T47D (cell line): ENCODE measurements at places on chromosomes 12 and 14.

GRCh38 chr12:104669089-104669721 is 212.5 kb downstream of the CHST11 start:
- DNase-seq = no peak

DNA sequence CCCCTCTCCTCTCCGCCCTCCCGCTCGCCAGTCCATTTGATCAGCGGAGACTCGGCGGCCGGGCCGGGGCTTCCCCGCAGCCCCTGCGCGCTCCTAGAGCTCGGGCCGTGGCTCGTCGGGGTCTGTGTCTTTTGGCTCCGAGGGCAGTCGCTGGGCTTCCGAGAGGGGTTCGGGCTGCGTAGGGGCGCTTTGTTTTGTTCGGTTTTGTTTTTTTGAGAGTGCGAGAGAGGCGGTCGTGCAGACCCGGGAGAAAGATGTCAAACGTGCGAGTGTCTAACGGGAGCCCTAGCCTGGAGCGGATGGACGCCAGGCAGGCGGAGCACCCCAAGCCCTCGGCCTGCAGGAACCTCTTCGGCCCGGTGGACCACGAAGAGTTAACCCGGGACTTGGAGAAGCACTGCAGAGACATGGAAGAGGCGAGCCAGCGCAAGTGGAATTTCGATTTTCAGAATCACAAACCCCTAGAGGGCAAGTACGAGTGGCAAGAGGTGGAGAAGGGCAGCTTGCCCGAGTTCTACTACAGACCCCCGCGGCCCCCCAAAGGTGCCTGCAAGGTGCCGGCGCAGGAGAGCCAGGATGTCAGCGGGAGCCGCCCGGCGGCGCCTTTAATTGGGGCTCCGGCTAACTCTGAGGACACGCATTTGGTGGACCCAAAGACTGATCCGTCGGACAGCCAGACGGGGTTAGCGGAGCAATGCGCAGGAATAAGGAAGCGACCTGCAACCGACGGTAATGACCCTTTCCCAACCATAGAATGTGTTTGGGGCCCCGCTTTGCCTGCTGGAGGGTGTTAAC is 615 bp downstream of the CDKN1B start:
- DNase-seq = no peak

DNA sequence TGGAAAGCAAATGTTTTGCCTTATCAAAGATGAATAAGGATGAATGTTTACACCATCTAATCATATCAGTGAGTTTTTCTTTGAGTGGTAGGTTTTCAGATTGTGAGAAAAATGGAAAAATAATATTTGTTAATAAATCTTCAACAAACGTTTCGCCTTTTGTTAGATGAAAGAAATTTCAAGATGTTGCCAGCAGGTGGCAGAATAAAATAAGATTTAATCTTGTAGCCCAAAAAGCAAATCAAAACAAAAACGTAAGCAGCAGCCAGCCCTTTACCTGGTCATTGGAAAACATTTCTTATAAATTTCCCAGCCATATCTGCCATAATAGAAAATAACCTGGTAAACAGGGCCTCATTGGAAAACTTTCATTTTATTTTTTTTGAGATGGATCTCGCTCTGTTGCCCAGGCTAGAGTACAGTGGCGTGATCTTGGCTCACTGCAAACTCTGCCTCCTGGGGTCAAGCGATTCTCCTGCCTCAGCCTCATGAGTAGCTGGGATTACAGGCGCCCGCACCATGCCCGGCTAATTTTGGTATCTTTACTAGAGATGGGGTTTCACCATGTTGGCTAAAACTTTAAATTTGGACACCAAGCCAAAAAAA is 15.4 kb upstream of the TMEM120B start:
- DNase-seq = peak; percentile 79

- no peak for DNase-seq
These were observed 40.9 kb upstream of the VASH1 start for GRCh38 chr14:76720382-76720813.

GRCh38 chr12:31961137-31961536 is 1.9 kb downstream of the RESF1 start:
- no peak for DNase-seq

GRCh38 chr14:102891556-102891955 is 30.9 kb upstream of the AMN start:
- no peak for DNase-seq

DNA sequence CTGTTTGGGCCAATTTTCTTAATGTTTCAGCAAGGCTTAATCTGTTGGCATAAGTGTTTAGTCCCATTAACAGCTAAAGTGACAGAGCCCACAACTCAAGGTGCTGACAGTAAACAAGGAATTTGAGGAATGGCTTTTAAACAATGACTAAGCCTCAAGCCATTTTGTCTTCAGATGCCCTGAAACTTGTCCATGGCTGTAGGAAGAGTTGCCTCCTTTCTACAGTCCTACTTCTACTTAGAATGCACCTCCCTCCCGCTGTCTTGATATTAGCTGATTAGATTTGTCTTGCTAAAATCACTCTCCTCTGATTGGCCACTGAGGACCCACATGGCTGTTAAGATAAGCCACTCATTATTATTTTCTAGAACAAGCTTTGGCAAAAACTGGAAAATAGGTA is 188.4 kb upstream of the OTX2 start:
- no peak for DNase-seq

GRCh38 chr14:64935508-64935907 is 7.0 kb downstream of the GPX2 start:
- DNase-seq = no peak

DNA sequence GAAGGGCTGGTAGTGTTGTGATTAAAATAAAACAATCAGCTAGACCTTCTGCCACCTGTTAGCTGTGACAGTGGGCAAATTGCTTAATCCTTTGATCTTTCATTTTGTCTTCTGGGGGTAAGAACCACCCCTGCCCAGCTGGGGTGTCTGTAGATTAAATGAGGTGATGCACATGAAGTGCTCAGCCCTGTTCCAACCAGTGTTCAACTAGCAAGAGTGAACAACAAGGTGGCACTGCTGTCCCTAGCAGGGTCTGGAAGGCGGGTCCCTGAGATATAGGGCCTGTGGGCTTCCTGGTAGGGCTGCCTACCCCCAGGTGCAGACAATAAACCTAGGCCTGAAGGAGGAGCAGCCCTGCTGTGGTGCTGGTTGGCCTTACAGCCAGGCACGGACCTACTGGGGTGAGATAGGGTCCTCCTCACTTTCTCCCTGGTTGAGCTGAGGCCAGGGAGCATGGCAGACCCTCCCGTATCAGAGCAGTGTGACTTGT is 60.6 kb downstream of the ARL6IP4 start:
- DNase-seq = no peak

DNA sequence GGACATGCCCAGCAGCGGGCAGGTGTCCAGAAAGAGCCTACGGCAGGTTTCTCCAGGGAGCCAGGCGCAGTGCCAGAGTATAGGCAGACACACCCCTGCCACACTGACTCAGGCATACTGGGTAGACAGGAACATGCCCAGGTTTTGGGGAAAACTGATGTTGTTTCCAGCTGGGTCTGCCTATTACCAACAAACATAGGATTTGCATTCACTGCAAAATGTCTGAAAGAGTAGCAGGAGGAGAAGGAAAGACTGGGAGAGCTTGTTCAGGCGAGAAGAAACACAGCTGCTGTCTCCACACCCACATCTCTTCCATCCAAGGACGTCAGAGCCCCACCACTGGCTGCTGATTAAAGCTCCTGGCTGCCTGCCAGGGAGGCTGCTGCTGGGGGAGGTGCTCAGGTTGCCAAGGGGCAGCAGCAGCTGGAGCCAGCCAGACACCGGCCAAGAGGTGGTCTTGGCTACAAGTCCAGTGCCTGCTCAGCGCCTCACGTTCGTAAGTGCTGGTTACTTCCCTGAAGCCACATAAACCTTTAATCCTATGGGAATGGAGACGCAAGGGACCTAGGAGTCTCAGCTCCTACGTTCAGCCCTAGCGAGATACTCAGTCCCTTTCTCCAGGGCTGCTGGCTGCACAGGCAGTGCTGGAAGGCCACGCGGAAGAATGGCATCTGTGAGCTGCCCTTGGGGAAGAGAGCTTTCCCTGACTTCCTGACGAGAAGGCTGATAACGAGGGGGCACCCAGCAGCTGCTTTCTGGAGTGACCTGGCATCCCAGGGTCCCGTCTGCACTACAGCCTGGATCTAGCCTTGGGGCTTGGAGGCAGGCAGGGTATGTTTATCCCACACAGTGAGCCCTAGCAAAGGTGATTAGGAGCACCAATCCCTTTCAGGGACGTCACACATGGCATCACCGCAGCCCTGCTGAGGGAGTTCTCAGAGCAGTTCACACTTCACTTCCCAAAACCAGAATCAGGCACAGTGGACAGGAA is 58.1 kb downstream of the PLEKHG3 start:
- peak; percentile 50 for DNase-seq

DNA sequence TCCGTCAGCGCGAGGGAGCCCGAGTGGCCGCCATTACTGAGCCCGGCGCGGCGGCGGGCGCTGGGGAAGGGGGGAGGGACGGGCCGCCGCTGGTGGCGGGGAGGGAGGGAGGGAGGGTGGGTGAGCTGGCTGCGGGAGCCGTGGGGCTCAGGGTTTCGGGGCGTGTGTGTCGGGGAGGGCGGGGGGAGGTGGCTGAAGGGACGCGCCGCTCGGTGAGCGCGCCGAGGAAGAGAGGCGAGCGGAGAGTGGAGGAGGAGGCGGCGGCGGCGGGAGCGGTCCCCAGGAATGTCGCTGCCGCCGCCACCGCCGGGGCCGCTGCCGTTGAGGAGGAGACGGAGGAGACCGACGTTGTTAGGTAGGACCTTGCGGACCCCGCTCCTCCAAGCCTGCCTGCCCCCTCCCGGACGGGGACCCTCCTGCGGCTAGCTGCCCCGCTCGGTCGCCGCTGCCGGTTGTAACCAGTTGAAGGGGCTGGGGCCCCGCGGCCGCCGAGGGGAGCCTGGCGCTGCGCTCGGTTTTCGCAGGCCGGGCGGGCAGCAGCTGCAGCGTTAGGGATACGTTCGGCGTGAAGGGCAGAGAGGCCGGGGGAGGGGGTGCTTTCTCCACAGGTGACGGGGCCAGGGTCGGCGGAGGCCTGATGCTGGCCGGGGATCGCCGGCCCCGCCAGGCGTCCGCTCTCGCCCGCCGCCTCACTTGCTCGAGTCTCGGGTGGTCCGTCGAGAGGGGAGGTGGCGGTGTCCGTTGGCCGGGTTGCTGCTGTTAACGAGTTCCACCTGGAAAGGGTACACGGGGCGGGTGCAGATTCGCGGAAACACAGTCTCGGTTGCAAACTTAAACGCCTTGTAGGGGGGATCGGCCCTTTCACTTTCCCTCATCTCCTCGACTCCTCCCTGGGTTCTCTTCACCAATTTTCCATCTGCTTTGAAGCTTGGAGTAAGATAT is at the start of gene ARHGAP5:
Gene ARHGAP5 (plus strand): TSS at position 224 of the 942 bp plus-strand sequence. CDS start 13,366 bp downstream, outside the sequence.
- no peak for DNase-seq

DNA sequence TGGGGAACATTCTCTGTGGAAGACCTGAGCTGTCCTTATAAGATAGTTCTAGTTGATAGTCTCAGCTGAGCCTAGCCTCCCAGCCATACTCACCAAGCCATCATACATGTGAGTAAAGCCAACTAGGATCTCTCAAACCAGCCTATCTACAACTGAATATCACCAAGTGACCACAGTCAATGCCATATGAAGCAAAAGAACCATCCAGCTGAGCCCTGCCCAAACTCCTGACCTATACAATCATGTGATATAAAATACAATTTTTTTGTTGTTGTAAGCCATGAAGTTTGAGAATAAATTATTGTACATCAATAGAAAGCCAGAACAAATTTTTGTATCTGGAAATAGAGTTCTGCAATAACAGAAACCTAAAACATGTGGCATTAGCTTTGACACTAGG is 118.3 kb downstream of the SLC25A21 start:
- DNase-seq = no peak

DNA sequence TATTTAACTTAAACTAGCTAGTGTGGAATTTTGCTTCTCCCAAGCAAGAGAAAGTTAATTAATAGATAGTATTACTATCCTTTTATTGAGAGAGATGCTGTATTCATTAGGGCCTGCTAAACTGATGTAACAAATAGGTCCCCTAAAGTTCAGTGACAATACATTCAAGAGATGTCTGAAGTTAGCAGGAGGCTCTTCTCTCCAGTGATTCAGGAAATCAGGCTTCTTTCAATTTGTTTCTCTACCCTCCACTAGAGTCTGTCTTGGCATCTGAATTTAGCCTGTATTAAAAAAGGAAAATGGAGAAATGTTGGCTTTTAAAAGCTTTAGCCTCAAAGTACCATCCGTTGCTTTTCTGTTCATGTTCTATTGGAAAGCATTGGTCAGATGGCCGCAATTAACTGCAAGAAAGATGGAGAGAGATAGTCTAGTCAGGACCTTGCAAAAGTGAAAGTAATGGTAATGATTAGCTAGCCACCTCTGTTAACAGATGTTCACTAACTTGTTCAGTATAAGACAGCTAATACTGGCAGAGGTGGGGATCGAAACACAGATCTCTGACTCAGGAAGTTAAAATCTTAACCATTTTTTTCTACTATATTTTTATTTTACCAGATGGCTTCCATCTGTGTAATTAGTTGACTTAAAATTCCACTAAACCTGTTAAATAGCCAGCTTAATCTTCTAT is 786.8 kb downstream of the TMTC2 start:
- DNase-seq = no peak

DNA sequence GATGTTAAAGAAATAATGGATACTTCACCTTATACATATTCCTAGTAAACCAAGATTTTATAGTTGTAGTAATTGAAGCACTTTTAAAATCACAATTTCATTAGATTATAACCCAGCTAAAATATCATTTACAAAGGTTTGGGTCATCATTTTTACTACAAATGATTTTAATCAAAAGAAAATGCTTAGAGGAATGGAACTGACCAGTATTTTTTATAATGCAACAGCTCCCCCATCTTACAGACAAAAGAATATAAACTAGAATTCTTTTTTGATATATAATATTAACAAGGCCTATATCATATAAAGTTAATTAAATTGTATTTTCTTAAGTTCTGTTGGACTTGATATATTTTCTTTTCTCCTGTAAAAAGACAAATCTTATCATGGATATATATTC is 20.4 kb upstream of the LRFN5 start:
- DNase-seq = no peak

DNA sequence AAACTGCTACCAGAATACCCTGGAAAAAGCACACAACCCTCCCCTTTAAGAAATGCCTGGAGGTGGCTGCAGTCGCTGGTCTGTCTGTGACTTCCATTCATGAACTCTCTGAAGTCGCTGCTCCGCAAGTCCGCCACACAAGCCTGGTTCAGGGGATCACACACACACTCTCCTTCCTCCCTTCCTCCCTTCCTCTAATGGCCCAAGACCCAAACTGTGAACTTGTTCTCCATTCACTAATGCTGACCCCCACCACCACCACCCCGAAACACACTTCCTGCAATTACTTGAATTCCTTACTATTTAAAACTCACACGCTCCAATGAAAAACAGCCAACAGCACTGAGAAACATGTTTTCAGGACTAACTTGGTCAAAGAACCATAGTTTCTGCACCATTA is 1.0 kb upstream of the LMO3 start:
- no peak for DNase-seq

GRCh38 chr14:95520346-95520745 is 3.9 kb upstream of the SYNE3 start:
- DNase-seq = no peak

GRCh38 chr14:39265806-39266524 is 32.2 kb downstream of the MIA2 start:
- DNase-seq = no peak
